NCI-H2029 treated with DMSO at 0.1 percent for 48 hours (cell line): ENCODE measurements at places on chromosomes 2 and 18.
A peak's percentile ranks its signal among the peaks of the same experiment; 100 is the strongest.

- no peak for DNase-seq
Measured at GRCh38 chr2:44330801-44331200, 30.5 kb downstream of the PREPL start.

- DNase-seq: no peak
Measured at GRCh38 chr2:15674637-15675455, 83.2 kb downstream of the DDX1 start.

DNA sequence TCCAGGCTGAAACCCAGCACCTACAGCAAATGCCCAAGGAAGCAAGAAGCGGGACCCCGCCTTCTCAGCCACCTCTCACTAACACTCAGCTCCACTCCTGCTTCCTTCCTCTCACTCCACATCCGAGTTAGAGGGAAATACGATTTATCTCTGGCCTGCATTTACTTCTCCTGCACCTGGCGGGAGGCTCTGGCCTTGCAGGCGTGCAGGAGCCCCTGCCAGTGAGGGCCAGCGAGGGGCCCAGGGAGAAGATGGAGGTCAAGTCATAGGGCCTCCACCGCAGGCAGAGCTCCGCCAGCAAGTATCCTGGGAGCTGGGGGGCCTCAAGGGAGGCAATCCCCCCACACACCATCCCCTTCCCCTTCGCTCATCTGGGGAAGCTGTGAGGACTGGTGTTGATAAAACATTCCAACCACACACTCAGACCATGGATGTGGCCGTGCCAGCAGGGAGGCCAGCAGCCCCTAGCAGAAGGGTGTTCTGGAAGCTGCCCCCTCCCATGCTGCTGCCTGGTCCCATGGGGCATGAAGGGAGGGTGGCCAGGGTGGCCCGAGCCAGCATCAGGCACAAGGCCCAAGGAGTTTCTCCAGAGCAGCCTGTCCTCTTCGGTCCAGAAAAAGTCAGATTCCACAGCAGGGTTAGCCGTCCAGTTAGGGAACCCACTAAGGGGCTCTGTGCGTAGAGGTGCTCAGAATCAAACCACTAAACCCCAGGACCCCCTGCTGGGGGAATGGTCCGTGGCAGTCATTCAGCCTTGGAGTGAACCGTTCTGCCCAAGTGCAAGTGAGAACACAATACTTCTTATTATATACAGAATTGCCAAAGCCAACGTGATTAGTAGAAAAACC is 91.2 kb downstream of the HDAC4 start:
- no peak for DNase-seq

GRCh38 chr18:61572084-61572655 is 238.9 kb downstream of the CDH20 start:
- no peak for DNase-seq

DNA sequence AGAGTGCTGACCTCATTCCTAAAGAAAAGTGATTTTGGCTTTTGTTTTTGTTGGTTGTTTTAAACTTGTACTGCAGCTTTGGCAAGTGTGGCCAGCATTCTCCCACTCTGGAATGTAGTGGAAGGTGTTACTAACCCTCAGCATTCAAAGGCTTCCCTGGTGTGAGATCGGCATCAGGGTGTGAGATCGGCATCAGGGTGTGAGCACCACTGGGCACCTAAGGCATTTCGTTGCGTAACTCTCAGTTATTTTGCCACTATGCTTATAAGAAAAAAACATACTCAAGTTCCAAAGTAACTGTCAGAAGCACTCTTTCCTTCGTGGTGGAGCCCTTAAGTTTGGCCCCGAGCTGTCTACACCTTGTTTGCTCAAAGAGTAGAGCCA is 1.7 kb downstream of the CYBRD1 start:
- DNase-seq: no peak

- DNase-seq: no peak
Measured at GRCh38 chr18:67517444-67517765, 885 bp upstream of the DSEL start.

- DNase-seq: no peak
Measured at GRCh38 chr18:51070545-51070944, 40.5 kb downstream of the SMAD4 start.

DNA sequence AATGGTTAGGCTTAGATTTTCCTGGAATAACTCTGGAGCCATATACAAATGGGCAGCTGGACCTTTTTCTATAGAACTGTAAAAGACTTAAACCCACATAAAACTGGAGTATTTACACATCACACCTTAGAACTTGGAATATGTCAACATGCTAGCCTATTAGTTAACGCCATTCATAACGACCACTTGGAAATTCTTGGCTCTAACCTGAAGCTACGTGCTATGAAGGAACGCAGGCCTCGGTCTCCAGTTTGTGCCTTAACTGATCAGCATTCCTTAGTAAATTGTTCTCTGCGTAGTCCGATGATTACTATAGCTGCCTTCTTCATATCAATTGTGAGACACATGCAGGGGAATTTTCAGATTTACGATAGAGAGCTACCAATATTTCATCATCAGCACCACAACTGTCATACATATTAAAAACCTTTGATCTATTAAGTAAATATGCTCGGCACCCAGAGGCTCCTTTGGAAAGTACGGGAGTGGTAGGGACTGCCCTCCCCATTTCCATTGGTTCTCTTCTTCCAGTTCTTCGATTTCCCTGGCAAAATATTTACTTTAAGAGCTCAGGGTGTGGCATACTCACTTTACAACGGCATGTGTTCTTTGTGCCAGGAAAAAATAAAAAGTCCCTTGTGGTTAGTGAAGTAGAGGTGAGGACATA is 17.5 kb upstream of the CCL20 start:
- DNase-seq: peak; percentile 16

- DNase-seq: no peak
Measured at GRCh38 chr18:11994336-11994702, 13.0 kb downstream of the IMPA2 start.

DNA sequence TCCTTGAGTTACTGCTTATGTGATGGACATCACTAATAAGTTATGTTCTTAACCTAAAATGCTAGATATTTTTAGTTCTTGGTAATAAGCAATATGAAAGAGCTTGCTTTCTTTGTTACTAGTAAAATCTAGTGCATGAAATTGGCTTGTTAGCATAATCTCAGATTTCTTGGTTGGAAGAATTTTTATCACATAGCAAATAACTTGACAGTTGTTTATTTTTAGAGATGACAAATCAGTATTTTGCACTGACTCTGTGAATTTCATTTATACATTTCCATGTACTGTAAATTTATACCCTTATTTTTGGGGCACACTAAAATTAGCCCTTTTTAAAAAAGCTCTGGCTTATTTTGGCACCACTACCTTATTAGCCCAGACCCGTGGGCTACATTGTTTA is 45.6 kb downstream of the LCLAT1 start:
- DNase-seq: no peak

DNA sequence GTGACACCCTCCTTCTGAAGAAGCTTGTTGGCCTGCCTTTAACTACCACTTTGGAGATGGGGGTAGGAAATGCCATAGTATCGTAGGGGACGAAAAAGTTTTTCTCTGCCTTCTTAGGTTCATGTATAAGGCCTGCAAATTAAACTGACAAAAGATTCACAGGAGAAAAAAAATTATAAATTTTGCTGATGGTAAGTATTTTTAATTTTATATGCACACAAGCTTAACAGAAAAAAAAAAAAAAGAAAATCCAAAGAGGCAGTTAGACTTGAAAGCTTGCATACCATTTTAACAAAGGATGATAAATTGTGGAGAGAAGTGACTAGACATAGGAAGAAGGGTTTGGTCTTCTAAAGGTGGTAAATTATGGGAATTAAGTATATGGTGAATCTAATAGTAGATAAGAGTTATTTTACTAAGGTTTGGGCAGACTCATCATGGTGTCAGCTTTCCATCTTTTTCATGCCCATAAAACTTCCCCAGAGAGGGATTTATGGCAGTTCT is 62.5 kb upstream of the B3GNT2 start:
- DNase-seq: no peak

DNA sequence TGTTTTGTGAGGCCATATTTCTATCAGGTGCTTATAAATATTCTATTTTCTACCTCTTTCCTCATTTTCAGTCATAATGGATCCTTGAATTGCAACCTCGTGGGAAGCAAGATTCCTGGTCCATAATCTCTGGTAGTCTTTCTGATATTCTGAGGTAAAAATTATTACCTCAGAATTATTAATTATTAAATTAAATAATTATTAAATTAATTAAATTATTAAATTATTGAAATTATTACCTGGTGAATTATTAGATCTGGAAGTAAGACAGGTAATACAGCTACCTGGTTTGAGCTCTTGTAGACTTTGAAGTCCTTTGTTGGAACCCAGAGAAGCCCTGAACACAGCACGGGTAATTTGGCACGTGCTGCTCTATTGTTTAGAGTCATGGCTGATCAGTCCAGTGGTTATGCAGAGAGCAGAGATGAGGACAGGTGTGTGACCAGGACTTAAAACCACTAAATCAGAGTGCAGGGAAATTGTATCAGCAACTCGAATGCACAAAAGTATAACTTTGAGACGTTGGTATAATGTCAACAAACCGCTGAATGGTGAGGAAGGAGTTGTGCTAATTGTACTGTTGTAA is 46.8 kb upstream of the PTPRM start:
- no peak for DNase-seq

DNA sequence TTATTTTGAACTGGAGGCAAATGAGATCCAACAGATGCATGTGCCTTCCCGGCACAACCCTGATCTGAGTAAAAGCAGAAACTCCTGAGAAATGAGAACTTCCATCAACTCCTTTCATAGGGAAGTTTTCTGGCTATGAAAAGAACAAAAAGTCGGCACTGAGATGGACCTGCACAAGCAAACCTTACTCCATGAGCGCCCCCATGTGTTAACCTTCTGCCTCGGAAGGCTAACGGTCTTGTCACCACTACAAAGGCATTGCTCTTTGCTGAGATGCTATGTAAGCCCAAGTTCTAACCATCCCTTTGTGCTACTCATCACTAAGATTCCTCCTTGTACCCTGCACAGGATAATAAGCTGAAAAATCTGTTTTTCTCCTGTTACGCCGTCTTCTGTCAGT is 57.3 kb upstream of the SULT1C3 start:
- no peak for DNase-seq

DNA sequence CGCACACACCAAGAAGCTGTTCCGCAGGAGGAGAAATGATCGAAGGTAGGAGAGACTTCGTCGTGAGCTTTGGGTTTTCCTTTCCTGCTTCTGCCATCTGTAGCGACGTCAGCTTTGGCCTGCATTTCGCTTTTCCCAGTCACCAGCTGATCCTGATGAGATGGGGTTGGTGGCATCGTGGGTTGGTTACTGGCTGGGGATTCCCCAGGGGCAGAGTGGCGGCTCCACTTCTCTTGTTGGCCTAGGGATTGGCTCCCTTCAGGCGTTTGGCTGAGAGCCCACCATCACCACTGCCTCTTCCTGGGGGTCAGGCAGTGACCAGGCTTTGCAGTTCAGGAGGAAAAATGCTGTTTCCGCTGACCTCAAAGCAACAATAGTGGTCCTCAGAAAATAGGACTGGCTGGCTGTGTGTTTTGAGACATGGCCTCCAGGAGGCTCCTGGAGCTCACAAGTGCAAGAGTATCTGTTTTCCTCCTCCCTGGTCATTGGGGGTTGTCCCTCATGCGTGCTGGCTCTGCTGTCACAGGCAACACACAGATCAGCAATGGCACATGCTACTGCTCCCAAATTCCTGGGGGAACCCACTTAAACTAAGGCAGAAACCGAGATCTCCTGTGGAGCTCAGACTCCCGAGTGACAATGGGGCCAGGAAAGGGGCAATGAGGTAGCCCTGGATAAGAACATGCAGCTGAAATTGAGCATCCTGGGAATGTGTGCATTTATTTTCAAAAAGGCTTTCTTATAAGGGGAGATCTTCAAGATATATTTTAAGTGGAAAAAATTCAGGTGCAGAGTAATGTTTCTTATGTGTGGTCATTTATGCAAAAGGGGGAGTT is 173.0 kb downstream of the CTIF start:
- DNase-seq: no peak

- no peak for DNase-seq
Measured at GRCh38 chr2:74554820-74555531, 456 bp downstream of the DOK1 start.

DNA sequence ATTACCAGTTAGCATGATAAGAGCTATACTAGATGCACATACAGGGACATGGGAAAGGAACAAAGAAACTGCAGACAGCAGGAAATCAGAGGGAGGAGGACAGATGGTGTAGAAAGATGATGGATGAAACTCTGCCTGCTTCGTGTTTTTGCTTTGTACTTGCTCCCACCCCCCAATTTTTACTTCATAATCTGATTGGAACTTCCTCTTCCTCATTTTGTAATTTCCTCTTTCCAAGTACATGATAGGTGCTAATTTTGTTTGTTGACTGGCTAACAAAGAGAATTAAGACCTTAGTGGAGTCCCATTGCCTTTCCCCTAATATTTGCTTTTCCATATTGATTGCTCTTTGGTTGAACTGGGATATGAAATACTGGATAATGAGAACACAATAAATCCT is 76.0 kb upstream of the PELI1 start:
- no peak for DNase-seq
